ENCODE measurements at places on chromosomes 3 and 15.

- no peak for DNase-seq
Observed at GRCh38 chr3:188002626-188003138, 151.3 kb upstream of the LPP start.

GRCh38 chr15:29034593-29035335, 149.0 kb downstream of the APBA2 start:
- DNase-seq = no peak

GRCh38 chr15:41291065-41291631, 41.2 kb downstream of the OIP5 start:
- DNase-seq = no peak

- peak; percentile 97 for DNase-seq
Observed at GRCh38 chr3:52685709-52686691, at the start of the genes GNL3 and PBRM1. Gene GNL3, plus strand, starts transcription at chr3:52686032. Its CDS starts 61 bp downstream, at chr3:52686093. Gene PBRM1, minus strand, starts transcription at chr3:52685913.

- DNase-seq = no peak
Observed at GRCh38 chr15:101019366-101019896, 100.3 kb downstream of the LRRK1 start.

DNA sequence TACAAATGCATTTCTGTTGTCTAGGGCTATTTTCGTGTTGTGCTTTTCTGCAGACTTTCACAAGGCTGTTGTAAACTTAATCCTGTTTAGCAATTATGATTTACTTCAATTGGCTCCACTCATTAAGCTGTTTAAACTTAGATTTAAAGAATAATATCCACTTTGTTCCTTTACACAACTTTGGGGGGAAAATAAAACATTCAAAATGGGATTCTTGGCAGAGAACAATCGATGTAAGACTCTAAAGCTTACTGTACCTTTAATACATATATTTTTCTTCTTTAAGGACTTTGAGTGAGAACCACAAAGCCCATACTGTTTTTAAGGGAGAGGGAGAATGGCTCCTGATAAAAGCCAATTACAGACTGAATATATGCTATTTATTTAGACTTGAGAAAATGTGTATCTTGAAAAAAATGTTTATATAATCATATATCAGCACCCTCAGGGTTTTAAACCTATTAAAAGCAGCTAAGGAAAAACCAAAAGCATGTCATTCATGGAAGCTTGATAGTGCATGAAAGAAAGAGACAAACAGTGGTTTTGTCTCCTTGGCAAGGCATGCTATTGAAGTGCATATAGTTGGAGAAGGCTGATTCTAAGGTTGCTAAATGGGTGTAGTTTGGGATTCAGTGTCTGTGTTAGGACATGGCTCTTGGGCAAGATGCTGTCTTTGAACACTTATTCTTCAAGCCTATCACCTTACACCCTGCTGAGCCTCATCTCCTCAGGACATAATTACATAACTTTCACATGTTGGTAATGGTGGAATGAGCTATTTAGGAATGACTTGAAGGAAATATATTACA, 293.4 kb upstream of the TBC1D5 start:
- no peak for DNase-seq

- no peak for DNase-seq
Observed at GRCh38 chr3:187403768-187404288, 35.6 kb downstream of the RTP4 start.

GRCh38 chr3:48412375-48413001, 17.4 kb downstream of the PLXNB1 start:
- no peak for DNase-seq

- DNase-seq = no peak
Observed at GRCh38 chr15:74170071-74170844, 3.3 kb upstream of the ISLR start.

GRCh38 chr15:93360318-93360717, 271.3 kb upstream of the RGMA start:
- no peak for DNase-seq

GRCh38 chr3:45793482-45794176, 2.7 kb downstream of the SLC6A20 start:
- DNase-seq = no peak

GRCh38 chr15:66701422-66702034, 508 bp upstream of the SMAD6 start:
- no peak for DNase-seq

GRCh38 chr3:17030438-17030837, 145.7 kb downstream of the PLCL2 start:
- DNase-seq = peak; percentile 35

Measured in RPMI8226 (cell line).